ENCODE measurements at places on chromosomes 2 and 18.
A peak's percentile ranks its signal among the peaks of the same experiment; 100 is the strongest.

- no peak for DNase-seq
Measured at GRCh38 chr18:39344487-39344886, 1778.9 kb upstream of the CELF4 start.

DNA sequence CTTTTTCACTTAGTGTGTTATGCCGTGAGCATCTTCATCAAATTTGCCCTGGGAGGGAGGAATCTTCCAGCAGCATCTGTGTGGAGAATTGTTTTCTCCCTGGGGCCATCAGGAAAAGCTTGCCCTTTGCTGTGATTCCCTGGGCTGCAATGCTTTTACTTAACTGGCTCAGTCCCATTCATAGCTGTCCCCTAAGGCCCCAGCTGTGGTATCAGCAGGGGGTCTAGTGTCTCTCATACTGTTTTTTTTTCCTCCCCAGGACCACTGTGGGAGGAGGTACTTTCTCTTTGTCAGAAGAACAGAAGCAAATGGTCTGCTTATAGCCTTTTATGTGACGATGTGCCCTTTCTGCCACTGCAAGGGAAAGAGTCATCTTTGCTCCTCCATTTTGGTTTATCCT lies 176.8 kb upstream of the CELF4 start:
- no peak for DNase-seq

- no peak for DNase-seq
Measured at GRCh38 chr2:11865378-11865777, 118.9 kb downstream of the LPIN1 start.

DNA sequence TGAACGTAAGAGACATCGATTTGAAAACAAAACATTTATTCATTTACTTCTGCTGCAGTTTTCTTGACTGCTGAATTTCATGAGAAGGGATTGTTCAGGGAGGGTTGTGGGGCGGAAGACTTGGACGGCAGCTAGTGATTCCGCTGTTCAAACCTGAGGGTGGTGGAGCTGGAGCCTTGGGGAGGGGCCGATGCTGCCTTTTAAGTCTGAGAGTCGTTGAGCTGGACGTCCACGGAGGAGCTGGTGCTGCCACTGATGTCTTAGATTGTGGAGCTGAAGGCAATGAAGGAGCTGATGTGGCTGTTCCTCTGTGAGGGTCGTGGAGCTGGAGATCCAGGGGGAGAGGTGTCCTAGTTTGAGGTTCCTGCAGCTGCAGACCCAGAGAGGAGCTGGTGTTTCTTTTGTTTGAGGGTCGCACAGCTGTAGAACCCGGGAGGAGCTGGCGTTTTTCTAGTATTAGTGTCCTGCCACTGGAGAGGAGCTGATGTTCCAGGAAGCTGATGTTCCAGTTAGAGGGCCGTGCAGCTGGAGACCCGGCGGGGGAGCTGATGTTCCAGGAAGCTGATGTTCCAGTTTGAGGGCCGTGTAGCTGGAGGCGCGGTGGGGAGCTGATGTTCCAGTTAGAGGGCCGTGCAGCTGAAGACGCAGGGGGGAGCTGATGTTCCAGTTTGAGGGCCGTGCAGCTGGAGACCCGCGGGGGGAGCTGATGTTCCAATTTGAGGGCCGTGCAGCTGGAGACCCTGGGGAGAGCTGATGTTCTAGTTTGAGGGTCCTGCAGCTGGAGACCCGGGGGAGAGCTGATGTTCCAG lies 150.9 kb downstream of the RTP5 start:
- DNase-seq, result no peak

- DNase-seq, result no peak
Measured at GRCh38 chr2:24073816-24074215, 2.3 kb downstream of the SF3B6 start.

GRCh38 chr2:112048887-112049286 lies 6.2 kb upstream of the TMEM87B start:
- DNase-seq, result peak; percentile 43

GRCh38 chr2:154709215-154709614 lies 10.7 kb downstream of the KCNJ3 start:
- DNase-seq, result no peak

DNA sequence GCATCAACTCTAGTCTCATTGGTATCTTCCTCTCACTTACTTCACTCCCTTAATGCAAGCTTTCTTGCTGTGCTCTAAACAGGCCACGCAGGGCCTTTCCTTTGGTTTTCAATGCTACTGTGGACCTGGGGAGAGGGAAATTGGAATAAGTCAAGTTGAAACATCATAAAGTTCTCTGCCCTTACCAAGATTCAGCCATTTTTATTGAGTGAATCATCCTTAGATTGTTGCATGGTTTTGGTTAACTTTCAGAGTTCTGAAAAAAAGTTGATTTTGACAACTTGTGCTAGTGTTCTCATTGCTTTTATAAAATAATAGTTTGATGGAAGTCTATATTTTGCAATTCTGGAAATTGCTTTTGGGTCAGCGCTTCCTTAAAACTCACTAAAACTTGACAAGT lies 852.8 kb upstream of the ACVR2A start:
- DNase-seq, result no peak

DNA sequence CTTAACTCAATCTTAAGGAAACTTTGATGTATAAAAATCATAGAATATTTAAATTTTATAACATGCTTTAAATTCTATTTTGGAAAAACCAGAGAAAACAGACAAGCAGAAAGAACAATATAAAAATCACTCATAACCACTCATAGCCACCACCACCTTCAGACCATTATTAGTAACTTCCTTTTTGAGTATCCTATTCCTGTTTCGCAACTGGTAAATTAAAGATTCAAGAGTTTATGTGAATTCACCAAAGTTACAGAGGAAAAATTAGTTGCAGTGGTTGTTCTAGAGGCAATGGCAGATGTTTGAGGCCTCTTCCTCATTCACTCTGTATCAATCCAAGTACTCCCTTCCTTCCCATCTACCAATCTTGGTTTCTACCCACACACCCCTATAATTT lies 49.3 kb upstream of the PROKR1 start:
- no peak for DNase-seq

- DNase-seq, result no peak
Measured at GRCh38 chr2:189379731-189380261, 61.5 kb upstream of the WDR75 start.

- DNase-seq, result no peak
Measured at GRCh38 chr2:215619022-215619958, 183.4 kb upstream of the FN1 start.

DNA sequence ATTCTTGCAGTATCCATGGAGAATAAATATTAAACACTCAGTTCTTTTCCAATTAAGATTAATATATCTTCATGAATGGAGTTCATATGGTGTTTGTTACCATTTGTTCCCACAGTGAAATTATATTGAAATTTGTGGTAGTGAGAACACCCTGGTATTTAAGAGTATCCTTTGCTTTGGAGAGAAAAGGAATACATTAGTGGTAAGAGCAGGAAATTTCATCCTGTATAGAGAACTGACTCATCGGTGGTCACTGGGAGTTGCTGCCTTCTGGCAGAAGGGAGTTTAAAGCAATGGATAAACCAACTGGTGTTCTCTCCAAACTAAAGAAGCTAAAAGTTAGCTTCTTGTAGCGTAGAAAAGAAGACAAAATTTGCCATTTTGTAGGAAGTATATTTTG lies 107.3 kb downstream of the MYO1B start:
- DNase-seq, result no peak

DNA sequence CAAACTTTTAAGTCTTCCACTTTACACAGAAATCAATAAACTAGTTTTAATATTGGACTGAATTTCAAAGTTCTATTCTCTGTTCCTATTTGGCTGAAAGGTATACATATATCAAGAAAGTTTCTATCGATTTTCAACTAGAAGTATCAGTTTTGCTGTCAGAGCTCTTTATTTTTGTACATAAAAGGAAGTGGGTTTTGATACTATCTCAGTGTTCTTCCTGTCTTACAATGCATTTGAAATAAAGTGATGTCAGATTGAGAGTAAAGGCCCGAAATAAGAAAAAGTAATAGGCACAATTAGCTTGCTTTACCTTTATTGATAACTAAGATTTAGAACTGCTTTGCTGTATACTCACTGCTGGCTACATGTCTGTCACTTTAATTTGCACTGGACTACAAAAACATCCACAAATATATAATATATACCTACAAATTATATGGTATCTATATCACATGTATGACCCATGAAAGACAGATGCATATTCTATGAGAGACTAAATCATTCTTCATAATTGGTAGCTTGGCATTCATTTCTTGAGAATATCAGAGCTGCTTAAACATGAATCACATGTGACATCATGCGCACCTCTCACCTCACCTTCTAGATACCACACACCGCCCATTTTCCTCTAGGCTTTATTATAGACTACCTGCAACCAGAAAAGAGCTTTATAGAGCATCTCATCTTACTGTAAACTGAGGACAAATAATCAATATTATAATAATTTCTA lies 83.6 kb downstream of the ASXL2 start:
- peak; percentile 56 for DNase-seq

- no peak for DNase-seq
Measured at GRCh38 chr18:24386681-24387080, 10.9 kb downstream of the OSBPL1A start.

DNA sequence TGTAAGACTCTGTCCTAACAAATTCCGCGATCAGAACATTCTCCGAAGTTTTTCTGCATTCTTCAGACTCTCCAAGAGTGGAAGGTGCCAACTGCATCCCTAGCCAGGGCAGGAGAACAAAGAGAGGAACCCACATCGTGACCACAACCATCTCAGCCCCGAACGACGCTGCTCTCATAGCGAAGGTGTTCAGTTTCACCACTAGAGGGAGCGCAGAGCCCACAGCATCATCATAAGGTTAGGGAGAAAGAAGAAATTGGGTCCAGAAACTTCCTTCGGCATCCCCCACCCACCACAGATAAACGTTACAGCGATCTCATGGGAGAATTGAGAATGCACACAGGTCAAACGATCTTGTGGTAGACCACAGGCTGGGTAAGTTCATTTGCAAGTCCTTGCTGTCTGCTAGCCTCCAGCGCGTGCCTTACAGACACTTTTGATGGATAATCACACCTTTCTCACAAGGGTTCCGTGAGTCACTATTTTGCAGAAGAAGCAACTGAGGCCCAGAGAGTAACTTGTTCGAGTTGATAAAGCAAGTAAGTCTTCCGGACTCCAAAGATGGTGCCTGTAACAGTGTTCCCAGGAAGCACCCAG lies 53.7 kb upstream of the ARL4C start:
- DNase-seq, result peak; percentile 50

Measured in thymus (tissue), 14 donors.